ENCODE measurements at places on chromosomes 2 and 18.

DNA sequence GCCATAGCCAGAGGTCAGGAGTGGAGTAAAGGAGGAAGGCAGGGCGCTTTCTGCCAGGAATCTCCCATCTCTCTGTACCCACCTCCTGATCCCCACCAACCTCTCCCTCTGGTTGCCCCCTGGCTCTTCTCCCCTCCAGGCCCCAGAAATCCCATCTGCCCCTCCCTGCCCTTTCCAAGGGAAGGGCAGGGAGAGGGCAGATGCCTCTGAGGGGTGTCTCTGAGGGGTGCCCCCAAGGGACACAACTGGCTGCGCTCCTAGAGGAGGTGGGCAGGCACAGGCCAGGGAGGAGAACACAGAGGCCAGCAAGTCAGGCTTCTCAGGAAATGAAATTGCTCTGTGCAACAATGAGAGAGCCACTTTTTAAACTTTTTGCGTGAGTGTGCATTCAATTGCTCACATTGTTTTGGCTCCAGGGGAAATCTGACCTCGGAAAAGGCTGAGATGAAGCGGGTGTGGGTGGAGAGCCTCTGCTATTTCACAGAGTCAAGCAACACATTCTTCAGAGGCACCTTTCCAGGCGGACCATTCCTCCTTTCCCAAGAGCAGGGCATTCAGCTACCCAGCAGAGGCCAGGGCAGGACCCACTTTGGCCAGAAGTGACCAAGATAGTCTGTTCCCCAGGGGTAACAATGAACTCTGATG lies 125.5 kb downstream of the SMAD7 start:
- DNase-seq, result no peak

- no peak for DNase-seq
Observed at GRCh38 chr2:11748018-11748860, 1.8 kb downstream of the LPIN1 start.

DNA sequence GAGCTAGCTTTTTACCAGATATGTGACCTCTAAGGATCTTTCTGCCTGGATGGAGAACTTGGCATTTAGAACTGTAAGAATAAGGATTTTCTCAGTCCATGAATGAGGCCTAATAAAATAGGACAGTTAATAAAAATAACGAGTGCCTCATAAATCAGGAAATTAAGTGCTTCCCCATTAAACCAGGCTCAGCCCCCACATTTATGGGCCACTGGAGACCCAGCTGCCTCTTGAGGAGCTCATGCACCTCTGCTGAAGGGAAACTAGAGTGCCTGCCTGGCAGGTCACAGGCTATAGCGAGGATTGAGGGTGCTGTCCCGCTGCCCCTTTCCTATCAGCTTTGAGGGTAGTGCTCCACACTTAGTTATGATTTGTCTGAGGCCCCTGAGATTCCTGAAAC lies 158.0 kb downstream of the ALK start:
- DNase-seq, result no peak

DNA sequence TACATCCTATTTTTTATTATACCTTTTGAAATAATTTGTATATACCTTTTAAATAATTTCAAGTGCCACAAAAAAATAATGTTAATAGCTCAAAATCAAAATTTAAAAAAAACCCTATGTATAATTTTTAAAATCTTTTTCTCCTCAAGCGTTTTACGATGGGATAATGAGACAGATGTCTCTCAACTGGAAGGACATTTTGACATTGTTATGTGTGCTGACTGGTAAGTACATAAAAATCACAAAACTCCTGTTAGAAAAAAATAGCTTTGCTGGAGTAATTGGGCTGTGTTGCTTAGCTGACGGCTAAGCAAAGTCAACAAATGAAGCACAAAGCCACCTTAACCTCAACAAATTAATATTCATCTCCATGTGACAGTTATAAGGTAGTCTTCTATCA lies 198.0 kb upstream of the SIX3 start:
- DNase-seq, result no peak

DNA sequence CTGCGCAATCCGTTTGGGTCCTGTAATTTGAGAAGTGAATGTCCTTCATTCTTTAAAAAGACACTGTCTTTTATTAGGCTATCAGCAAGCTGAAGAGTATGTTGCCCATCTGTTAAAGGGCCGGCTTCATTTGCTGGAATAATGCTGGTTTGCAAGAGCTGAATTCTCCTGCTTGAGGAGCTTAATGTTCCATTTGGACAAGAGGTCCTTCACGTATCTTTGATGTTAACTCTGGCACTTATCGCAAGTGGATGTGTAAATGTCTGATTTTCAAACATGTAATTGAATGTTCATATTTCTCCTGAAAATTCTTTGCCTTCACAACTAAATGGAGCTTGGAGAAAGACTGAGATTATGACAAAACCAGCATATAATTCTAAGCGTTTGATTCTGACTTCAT lies 280.8 kb upstream of the NRP2 start:
- no peak for DNase-seq

- no peak for DNase-seq
Observed at GRCh38 chr2:190707726-190708125, 58.8 kb downstream of the NAB1 start.

GRCh38 chr18:11830585-11830984 lies 20.6 kb upstream of the CHMP1B start:
- no peak for DNase-seq

DNA sequence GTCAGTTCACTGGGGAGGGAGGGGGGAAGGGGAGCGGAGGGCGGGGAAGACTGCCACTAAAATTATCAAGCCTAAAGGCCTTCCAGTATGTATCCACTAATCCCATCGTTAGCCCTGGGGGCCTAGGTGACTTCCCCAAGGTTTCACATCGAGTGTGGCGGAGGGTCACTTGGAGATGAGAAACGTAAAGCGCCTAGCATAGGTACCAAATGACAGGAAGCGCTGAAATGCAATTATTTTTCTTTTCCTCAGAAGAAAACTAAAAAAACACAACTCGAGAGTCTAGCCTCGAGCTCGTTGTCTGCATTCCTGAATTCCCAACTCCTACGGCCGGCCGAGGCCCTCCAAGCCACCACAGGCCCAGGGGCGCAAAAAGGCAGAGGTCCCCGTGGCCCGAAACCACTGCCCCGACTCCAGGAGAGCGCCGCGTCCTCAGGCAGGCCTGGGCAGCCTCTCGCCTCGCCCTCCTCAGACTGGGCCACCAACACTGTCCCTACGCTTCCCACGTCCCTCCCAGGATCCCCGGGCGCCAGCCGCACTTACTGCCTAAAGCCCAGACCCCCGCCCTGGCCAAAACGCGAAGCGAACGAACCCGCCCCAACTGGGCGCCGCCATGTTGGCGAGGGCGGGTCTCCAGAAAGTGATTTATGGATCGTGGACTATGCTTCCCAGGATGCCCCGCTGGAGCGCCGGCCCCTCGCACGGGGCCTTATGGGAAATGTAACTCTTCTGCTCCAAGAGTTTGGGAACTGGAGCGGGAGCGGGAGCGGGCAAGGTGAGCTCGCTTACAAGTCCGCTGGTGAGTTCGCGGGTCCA lies at the start of gene USP40:
Gene USP40, minus strand, starts transcription at position 642 of the 816 bp plus-strand sequence. CDS start 1,228 bp downstream, outside the sequence.
- peak; percentile 24 for DNase-seq

GRCh38 chr2:189824694-189825396 lies 40.6 kb downstream of the PMS1 start:
- DNase-seq, result no peak

- DNase-seq, result no peak
Observed at GRCh38 chr2:197672371-197672893, 3.0 kb downstream of the RFTN2 start.

GRCh38 chr2:120842456-120843439 lies 107.1 kb downstream of the GLI2 start:
- DNase-seq, result no peak

DNA sequence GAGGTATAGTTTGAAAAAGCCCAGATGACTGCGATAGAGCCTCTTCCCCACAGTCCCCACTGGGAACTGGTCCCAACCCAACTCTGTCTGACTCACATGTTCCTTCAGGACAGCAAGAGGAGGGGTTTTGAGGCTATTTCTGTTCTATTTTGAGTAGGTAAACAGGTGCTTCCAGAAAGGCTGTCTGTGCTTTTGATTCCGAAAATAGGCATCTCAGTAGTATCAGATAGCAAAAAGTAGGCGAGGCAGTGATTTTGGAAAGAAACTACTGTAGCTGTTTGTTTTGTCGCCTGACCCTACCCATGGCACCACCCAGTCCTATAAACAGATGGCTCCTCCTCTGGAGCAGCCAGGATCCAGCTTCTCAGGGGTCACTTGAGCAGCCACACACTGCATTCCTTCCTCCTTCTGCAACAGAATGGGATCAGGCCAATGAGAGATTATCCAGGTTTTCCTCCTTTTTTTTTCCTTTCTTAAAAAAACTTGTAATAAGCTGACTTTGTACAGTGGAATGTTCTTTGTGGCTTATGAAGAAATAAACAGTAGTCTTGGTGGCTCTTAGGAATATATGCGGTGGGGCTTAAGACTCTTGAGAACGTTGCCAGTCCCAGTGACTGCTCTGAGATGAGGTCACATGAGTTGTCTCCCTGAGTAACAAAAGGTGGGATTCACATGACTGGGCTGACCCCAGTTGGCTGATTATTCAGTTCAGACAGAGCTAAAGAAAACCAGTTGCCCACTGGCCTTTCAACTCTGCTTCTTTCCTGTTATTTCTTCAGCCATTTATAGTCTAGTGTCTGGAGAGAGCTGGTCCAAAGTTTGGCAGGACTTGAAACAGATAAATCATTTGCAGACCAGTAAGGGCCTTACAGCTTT lies 98.6 kb downstream of the KCNS3 start:
- no peak for DNase-seq

GRCh38 chr18:10213526-10213925 lies 240.9 kb upstream of the APCDD1 start:
- DNase-seq, result no peak

DNA sequence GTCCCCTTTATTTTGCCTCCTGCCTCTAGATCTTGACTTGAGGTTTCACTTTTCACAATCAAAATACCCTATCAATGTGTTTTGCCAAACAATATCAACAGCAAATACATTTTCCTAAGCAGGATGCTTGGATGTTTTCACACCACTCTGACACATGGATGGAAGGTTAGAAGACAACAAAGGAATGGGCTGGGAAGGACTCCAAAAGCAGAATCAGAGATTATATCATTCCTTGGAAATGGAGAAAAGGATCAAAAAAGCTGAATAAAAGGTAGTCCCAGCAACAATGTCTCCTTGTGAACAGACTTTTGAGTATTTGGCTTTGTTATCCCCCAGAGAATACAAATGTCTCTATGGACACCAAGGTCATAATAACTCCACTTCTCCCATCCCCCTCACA lies 170.8 kb downstream of the ETAA1 start:
- no peak for DNase-seq

DNA sequence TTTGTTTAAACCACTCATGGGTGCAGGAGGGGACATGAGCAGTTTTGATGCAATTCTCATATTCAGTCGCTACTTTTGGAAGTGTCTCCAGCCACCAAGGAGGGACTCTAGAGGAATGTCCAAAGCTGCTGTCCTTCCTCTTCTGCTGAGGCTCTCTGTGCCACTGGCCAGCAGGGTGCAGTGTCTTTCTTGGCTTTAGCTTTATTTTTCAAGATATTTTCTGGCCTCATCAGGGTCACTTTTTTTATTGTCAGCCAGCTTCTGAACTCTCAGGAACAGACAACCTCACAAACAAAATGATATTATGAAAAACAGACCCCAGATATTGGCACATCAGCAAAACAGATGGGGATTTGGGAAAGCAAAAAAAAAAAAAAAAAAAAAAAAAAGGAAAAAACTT lies 289.3 kb upstream of the ZSWIM2 start:
- no peak for DNase-seq

- no peak for DNase-seq
Observed at GRCh38 chr2:180202467-180202951, 195.4 kb upstream of the CWC22 start.

DNA sequence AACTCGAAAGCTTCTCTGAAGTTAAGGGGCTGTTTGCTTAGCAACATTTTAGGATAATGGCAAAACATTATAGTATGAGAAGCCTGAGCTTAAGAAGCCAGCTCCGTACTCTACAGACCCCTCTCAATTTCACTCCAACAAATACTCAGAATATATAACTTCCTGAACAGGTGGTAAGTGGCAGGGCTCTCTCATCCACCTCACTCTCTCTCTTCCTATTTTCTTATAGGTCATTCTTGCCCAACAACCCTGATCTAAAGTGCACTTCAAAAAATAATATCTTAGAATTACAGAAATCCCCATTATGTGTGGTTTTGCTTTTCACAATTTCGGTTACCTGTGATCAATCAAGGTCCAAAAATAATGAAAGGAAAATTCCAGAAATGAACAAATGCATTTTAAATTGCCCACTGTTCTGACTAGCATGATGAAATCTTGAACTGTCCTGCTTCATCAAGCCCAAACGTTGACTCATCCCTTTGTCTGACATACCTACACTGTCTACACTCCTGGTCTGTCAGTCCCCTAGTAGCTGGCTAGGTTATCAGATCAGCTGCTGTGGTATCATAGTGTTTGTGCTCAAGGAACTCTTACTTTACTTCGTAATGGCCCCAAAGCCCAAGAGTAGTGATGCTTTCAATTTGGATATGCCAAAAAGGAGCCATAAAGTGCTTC lies 122.8 kb upstream of the COL5A2 start:
- no peak for DNase-seq

DNA sequence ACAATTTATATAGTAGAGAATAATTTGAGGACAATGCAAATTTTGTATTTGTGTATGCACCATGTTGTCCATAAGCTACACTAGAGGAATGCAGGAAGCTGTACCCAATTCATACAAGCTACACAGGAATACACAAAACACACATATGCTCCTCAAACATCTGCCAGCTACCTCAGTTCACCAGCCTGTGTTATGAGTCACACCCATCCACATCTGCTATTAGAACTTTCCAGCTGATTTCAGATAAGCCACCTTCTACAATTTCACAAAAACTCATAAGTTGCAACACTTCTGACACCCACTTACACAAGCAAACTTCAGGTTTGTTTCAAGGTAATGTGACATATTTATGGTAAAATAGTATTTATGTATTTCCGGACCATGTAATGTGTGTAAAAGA lies 438.9 kb downstream of the SATB2 start:
- no peak for DNase-seq

DNA sequence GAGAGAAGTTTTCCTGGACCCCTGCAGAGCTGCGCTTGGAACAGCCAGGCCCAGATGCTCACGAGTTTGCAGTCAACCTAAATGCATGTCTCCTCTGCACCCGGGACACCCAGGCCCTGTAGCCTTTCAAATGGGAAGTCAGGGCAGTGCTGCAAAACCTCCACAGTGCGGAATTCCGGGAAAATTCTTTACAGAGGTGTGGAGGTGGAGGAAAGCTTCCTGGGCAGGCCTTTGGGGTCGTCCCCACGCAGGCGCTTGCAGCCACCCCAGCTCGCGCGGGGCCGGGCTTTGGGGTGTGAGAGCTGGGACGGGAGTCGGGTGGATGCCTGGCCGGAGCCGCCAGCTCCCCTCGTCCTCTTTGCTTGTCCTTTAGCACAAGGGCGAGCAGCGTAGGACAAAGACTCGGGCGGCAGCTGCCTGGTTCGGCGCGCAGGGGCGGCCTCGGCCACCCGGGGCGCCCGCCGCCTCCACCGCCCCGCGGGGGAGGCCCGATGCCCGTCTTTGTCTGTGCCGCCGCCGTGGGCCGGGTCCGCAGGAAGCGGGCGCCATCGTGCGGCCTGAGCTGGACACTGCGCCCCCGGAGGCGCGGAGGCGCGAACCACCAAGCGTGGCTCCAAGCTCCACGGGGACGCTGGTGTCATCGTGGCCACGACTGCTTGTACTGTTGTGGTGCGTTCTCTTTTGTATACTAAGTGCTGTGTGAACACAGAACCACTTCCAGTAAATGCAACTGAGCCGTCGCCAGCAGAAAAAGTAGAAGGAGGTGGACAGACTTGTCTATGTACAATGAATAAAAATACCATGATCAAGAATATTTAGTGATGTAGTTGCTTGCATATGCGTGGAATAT lies 28.2 kb upstream of the BCL11A start:
- peak; percentile 32 for DNase-seq

Data from stimulated activated CD4-positive, alpha-beta T cell treated with anti-CD3 and anti-CD28 coated beads, Interleukin-2, amount 100 ng/mL, for 4 hours (primary cell).